ENCODE measurements at places on chromosomes 6 and 20. TPM values are rescaled to one million over a fixed set of nuclear protein-coding genes. Genes with fewer than 3 reads are reported as not detected.

DNA sequence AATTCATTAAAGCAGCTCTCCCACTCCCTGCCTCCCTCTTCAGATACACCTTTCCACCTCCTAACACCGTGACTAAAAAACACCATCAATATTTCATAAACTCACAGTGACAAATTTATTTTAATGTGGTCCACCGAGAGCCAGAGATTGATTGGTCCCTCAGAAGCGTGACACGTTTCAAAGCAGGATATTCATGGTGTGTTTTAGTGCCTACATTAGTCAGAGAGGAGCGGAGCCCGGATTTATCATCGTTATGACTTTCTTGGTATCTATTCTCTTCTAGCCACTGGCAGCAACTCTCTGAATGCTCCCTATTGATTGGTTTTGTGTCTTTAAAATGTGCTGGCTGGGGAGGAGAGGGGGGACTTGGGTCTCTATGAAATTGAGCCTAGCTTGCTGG, 265.3 kb downstream of the DHX35 start:
- DNase-seq = no peak

- DNase-seq = no peak
Measured at GRCh38 chr6:89310929-89311328, 4.2 kb downstream of the GABRR2 start.

DNA sequence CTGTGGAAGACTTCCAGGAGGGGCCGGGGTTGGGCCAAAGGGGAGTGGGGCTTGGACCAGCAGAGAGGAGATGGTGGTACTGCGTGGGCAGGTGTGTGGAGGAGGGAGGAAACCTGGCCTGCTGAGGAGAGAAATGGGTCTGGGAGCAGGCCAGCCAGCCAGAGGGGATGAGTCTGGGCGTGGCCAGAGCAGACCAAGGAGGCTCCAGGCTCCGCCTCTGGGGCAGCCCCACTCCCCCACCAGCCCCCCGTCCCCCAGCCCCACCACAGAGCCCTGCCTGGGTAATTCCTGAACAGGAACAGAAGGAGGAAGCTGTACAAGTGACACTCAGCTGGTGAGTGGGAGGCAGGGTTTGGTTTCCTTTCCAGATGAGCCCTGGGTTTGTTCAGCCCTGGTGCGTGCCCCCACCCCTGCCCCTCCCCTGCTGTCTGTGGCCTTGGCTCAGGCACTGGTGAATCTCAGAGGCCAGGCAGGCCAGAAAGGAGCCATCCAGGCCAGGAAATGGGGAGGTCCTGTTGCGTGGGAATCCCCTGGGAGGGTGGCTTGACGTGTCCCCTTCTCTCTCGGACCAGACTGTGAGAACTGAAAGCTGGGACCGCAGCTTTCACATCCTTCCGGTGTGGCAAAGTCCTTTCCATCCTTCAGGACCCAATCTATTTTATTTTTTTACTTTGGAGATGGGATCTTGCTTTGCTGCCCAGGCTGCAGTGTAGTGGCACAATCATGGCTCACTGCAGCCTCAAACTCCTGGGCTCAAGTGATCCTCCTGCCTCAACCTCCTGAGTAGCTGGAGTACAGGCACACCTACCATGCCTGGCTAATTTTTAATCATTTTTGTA, 9.4 kb upstream of the SRC start:
- peak; percentile 76 for DNase-seq

- DNase-seq = no peak
Measured at GRCh38 chr6:111201764-111202163, 114.5 kb downstream of the SLC16A10 start.

DNA sequence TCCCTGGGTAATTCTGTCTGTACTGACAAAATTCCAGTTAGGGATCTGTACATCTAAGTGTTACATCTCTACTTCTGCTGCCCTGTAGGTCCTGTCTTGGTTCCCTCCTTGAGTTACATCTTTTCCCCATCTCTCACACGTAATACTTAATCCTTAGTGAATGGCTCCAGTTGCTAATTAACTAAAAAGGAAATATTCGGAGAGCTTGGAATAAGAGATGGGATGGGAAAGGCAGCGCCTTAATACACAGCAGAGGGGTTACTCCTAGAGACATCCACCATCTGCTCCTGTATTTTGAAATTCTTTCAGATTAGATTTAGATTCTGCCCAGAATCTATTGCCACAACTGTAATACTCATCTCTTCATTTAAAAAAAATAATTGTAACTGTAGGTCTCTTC, 384.0 kb downstream of the SAMD5 start:
- DNase-seq = no peak

- DNase-seq = no peak
Measured at GRCh38 chr6:90351696-90352095, 55.1 kb upstream of the BACH2 start.

DNA sequence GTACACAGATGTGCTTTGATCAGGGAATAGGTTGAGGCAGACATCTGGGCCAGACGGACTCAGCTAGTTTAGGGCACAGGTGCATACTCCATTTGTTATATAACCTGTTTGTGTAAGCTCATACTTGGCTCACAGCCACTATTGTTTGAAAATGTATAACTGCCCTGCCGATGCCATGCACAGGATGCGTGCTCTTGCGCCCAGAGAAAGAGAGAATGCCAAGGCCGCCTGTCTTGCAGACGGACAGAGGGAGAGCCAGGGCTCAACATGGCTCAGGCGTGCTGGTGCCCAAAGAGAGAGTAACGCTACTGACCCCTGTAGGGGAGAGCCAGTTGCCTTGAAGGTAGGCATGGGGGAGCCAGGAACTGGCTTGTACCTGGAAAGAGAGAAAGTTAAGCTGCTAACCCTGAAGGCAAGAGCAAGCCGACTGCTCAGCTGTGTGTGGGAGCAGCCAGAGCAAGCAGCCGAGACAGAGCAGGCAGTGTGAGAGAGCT, 57.7 kb downstream of the FAM229B start:
- DNase-seq = no peak

- no peak for DNase-seq
Measured at GRCh38 chr6:549906-550305, 107.0 kb downstream of the HUS1B start.

DNA sequence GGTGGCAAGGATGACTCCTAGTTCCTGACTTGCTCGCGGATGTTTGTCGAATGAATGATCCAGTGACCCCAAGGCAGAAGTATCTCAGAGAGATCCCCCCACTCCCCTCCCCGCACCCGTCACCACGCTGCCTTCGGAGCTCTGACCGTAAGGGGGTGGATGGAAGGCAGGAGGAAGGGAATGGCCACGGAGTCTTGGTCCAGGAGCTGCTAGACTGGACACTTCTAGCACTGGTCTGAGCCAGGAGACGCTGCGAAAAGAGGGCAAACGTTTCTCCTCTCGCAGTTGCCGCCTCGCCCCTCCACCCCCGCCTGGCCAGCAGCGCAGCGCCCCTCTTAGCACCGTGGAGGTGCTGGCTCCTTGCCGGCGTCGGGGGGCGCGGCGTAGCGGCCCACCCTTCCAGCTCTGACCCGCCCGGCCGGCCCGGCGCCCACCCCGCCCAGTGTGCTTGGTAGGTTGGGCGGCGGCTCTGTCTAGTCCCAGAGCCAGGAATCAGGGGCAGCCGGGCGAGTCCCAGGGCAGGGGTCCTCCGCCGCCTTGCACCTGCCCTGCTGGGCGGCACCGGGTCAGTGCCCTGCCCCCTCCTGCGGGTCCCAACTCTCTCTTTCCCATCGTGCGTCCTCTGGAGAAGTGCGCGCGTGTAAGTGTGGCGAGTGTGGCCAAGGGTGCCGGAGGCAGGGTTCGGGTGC, 2.4 kb upstream of the DBNDD2 start:
- no peak for DNase-seq

DNA sequence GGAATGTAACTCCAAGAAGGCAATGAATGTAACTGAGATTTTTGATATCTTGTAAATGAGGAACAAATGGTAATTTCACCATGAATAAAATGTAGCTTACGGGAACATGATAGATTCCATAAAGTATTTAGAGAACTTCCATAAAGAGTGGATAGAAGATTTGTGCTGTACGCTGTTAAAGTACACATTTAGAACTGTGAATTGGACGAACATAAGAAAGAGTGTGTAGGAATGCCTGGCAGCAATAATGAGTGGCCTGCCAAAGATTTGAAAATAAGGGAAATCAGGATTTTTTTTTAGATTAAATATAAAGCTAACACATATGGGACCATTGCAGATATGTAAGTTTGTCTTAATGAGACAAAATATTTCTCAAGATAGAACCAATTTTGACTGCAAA, 1153.3 kb upstream of the EYS start:
- no peak for DNase-seq

SAMD3 gene
- polyA plus RNA-seq = 0.50 TPM

GRCh38 chr20:14498772-14499171, 161.4 kb upstream of the FLRT3 start:
- DNase-seq = no peak

- DNase-seq = no peak
Measured at GRCh38 chr6:128007658-128008057, 106.8 kb upstream of the THEMIS start.

KCNQ5 gene
- polyA plus RNA-seq = 0.30 TPM

DNA sequence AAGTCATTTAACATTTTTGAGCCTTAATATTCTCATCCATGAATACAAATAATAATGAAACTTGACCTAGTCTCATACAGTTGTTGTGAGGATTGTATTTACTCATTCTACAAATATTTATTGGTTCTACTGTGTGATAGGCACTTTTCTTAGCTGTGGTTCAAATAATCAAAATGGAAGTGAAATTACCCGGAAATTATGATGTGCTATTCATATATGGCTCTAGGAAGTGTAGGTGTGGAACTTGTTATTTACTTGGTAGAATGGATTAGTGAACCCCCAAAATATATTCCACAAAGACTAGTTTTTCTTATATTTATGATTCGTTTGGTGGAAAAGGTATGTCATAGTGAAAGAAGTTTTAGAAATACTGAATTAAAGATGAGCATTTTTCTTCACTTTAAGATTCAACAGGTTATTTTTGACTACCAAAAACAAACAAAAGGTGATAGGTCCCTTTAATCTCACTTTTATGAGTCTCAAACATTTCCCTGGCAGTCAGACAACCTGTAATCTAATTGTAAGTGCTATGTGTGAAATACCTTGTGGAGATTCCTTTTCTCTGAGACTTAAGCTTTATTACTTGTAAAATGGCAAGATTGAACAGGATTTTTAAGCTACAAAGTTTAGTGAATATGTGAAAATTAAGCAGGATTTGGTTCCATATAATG, 77.8 kb downstream of the STXBP5 start:
- no peak for DNase-seq

ECT2L gene
- polyA plus RNA-seq = not detected

GRCh38 chr6:168105813-168106632, 27.0 kb upstream of the FRMD1 start:
- no peak for DNase-seq

DNA sequence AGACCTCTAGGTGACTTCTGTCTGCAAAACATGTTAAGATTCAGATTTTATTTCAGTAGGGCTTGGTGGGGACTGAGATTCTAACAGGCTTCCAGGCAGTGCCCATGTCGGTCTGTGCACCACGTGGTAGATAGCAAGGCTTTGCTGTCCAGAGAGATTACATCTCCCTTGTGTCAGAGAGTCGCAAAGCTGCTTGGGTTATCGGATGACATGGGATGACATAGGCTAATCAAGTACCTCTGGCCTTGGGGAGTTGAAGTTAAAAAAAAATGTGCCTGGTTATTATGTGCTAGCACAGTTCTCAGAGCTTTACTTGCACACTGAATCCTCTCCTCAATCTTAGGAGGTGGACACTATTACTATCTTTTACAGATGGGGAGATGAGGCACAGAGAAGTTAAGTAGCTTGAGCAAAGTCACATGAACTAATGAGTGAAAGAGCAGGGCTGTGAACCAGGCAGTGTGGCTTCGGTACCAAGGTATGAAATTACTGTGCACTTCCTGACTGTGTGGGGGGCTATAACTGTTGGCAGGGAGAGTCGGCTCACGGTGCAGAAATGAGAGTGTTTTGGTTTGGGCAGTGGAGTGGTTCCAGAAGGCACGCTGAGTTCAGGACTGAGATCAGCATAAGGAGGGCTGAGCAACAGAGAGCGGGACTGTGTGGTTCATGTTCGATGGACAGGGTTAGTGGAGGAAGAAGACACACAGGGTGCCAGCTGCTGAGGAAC, 41.1 kb downstream of the FARS2 start:
- no peak for DNase-seq

SYTL3 gene
- polyA plus RNA-seq = 3.4 TPM

GRCh38 chr6:71072508-71072907, 115.6 kb upstream of the B3GAT2 start:
- DNase-seq = no peak

PGBD1 gene
- polyA plus RNA-seq = 2.0 TPM

- no peak for DNase-seq
Measured at GRCh38 chr6:39210450-39210849, 18.8 kb downstream of the KCNK5 start.

Measured in stomach (tissue), 19 donors.